ENCODE measurements at places on chromosomes 13 and 19. TPM values are rescaled to one million over a fixed set of nuclear protein-coding genes. Genes with fewer than 3 reads are reported as not detected.

Gene YJEFN3
- total RNA-seq: 0.72 TPM

Gene CEACAM4
- not detected for total RNA-seq

Gene METTL21C
- total RNA-seq: not detected

Gene PODNL1
- total RNA-seq: under 0.01 TPM

GRCh38 chr13:20426766-20427448 is 98.8 kb downstream of the CRYL1 start:
- H3K4me3 ChIP-seq: no peak overlapping the region
- H3K36me3 ChIP-seq: no peaks in the 10 kb centered on the region
- no peaks in the 10 kb centered on the region for H3K4me1 ChIP-seq
- DNase-seq: peak; percentile 32

- H3K4me3 ChIP-seq: no peak overlapping the region
- H3K36me3 ChIP-seq: no peaks in the 10 kb centered on the region
- no peaks in the 10 kb centered on the region for H3K4me1 ChIP-seq
These were observed 139.2 kb downstream of the PCDH20 start for GRCh38 chr13:61276401-61276800.

DNA sequence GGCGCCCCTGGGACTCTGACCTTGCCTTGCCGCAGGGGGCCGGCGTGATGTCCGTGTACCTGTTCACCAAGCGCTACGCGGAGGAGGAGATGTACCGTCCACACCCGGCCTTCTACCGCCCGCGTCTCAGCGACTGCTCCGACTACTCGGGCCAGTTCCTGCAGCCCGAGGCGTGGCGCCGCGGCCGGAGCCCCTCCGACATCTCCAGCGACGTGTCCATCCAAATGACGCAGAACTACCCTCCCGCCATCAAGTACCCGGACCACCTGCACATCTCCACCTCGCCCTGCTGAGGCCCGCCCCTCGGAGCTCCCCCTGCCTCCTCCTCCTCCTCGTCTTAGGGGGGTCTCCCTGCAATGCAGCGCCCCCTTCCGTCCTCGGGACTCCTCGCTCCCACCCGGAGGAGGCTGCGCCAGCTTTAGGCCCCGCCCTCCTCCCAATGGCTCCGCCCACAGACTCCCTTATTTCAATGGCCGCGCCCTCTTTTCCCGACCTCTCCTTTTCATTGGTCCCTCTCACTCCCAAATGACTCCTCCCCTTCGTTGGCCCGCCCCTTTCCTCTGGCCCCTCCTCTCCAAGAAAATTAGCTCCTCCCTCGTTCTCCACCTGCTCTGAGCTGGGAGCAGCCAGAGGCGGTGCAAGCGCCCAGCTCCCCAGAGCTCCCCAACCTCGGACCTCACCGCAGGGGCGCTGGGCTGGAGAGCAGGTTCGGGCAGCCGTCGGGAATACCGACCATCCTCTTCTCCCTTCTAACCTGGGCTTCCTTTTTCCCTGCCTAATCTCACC is 20.5 kb upstream of the CACNG8 start:
- H3K36me3 ChIP-seq: no peaks in the 10 kb centered on the region
- DNase-seq: no peak
- H3K4me3 ChIP-seq: no peak overlapping the region
- no peak overlapping the region for H3K27ac ChIP-seq
- peaks cover 6% of the 10 kb centered on the region for H3K27me3 ChIP-seq

- peaks cover 4% of the 10 kb centered on the region for H3K4me1 ChIP-seq
- no peaks in the 10 kb centered on the region for H3K36me3 ChIP-seq
- H3K27me3 ChIP-seq: no peaks in the 10 kb centered on the region
- peak overlapping the region; percentile 91 for H3K27ac ChIP-seq
- peak; percentile 88 for DNase-seq
These were observed 590.8 kb downstream of the LMO7 start for GRCh38 chr13:76226941-76227340.

GRCh38 chr13:20185366-20186056 is 7.2 kb downstream of the GJB2 start:
- H3K4me3 ChIP-seq: no peak overlapping the region
- DNase-seq: no peak
- no peaks in the 10 kb centered on the region for H3K4me1 ChIP-seq
- H3K27ac ChIP-seq: no peak overlapping the region

DNA sequence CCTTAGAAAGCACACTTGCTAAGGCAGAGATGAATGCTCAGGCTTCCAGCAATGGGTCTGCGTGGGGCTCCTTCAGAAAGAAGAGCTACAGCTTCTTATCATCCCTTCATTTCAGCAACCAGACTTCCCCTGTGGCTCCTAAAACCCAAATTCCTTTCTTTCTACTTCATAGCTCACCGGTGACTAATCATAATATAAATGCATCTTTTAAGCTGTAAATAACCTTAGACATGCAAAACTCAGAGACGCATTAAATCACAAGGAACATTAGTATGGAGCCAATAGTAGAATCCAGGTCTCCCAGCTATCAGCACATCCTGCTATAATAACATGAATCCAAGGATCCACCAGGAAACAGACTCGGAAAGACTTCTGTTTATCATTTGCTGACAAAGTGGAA is 375.6 kb downstream of the COG6 start:
- no peaks in the 10 kb centered on the region for H3K4me1 ChIP-seq
- DNase-seq: peak; percentile 16
- H3K27me3 ChIP-seq: no peaks in the 10 kb centered on the region
- no peak overlapping the region for H3K4me3 ChIP-seq

- H3K27me3 ChIP-seq: no peaks in the 10 kb centered on the region
- H3K36me3 ChIP-seq: no peaks in the 10 kb centered on the region
- DNase-seq: no peak
- peaks cover 2% of the 10 kb centered on the region for H3K4me1 ChIP-seq
These were observed 39.7 kb upstream of the SACS start for GRCh38 chr13:23473221-23473620.

DNA sequence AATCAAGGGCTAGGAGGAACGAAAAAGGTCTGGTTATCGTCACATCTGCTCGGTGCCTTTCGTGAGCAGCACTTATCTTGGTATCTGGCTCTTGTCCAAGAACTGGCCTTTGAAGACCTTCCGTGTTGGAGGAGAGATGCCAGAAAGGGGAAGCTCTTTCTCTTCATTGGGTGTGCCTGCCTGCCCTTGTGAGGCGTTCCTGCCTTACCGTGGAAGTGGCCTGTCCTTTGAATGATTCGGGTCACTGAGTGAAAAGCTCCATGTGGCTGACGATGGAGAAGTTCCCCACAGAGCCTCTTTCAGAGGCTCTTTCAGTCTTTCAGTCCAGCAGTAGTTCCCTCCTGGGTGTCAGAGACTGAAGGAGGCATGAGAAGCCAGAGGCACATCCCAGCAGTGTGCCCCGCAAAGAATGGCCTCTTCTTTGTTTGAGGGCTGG is 121.5 kb upstream of the SLC10A2 start:
- H3K4me3 ChIP-seq: no peak overlapping the region
- no peaks in the 10 kb centered on the region for H3K36me3 ChIP-seq
- no peak for DNase-seq
- H3K4me1 ChIP-seq: no peaks in the 10 kb centered on the region
- no peaks in the 10 kb centered on the region for H3K27me3 ChIP-seq

DNA sequence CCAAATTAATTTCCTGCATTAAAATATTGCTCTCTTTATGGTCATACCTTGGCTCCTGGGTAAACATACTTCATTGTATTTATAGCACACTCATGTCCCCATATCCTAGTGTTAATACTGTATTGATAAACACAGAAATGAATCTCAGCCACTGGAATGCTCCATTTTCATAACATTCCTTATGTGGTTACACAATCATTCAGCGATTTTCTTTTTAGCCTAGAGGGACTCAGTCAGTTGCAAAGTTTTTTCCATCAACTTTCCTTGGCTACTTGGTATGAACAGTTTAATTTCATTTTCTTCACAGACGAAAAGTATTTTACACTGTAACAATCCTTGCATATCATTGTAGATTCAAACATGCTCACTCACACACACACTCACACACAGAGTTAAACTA is 471.5 kb downstream of the FGF14 start:
- H3K4me1 ChIP-seq: no peaks in the 10 kb centered on the region
- peak; percentile 12 for DNase-seq
- H3K36me3 ChIP-seq: no peaks in the 10 kb centered on the region
- no peak overlapping the region for H3K4me3 ChIP-seq
- no peak overlapping the region for H3K27ac ChIP-seq

- 0 out of 2 replicates have a peak, but pooled peaks cover 4% of the 10 kb centered on the region for H3K36me3 ChIP-seq
- H3K4me1 ChIP-seq: peaks cover 4% of the 10 kb centered on the region
- no peak overlapping the region for H3K27ac ChIP-seq
- no peak for DNase-seq
- H3K4me3 ChIP-seq: no peak overlapping the region
These were observed 140.9 kb downstream of the TBC1D4 start for GRCh38 chr13:75341028-75341427.

- no peak overlapping the region for H3K4me3 ChIP-seq
- no peak overlapping the region for H3K27ac ChIP-seq
- peaks cover 2% of the 10 kb centered on the region for H3K27me3 ChIP-seq
- no peaks in the 10 kb centered on the region for H3K36me3 ChIP-seq
- no peaks in the 10 kb centered on the region for H3K4me1 ChIP-seq
These were observed 19.5 kb upstream of the IFT88 start for GRCh38 chr13:20547479-20547908.

DNA sequence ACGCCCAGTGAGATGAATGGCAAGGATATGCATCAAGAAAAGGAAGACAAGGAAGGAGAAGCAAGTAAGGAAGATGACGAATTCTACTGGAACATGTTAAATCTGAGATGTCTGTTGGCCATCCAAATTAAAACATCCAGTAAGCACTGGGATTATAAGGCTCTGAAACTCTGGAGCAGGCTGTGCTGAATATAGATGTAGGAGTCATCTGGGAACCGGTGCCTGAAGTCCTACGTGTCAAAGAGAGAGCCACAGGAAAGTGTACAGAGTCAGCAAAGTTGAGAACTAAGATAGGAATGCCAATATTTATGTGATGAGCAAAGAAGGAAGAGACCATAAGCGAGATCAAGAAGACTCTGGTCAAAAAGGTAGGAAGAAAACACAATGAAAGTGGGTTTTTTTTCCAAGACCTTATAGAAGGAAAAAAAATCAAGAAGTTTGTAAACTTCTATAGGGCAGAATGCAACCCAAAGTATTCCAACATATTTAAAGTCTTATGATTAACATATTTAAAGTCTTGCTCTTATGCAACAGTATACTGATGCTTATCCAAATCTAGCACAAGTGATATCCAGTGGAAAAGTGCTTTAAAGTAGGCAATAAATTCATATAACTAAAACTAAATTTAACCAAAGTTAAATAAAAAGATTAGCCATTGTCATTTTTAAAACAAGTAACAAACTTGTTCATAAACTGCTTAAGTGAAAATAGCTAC is 51.2 kb upstream of the EEF1AKMT1 start:
- H3K36me3 ChIP-seq: no peaks in the 10 kb centered on the region
- H3K4me3 ChIP-seq: no peak overlapping the region
- peaks cover 7% of the 10 kb centered on the region for H3K4me1 ChIP-seq
- H3K27ac ChIP-seq: no peak overlapping the region
- DNase-seq: peak; percentile 87

DNA sequence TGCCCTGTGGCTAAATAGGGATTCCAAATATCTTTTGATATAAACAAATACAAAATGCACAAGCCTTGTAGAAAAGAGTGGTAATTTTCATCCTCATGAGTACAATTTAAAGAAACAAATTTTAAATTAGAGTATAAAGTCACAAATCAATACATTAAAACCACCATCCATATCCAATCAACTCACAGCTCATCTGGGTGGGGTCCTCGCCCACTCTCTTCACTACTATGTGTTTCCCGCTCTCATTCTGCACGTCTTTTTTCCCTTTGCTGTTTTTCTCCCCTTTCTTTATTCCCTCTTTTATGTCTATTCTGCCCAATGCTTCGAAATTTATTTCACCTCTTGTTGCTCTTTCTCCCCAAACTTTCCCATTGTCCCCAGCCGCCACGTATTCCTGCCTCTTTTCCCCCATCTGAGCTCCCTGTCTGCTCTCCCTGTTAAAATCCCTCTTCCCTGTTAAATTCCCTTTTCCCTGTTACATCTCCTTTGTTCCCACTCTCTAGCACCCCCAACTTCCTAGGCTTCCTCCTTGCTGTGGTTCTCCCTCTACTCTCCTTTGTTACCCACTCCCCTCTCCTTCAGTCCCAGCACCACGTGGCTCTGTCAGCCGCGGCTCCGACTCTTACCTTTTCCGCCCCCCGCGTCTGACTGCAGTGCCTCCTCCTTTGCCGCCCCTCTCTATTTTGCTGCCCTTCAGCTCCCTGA is 1.3 kb downstream of the ZNF616 start:
- H3K27me3 ChIP-seq: no peaks in the 10 kb centered on the region
- H3K4me1 ChIP-seq: peaks cover 2% of the 10 kb centered on the region
- H3K36me3 ChIP-seq: peaks cover 8% of the 10 kb centered on the region
- peak; percentile 19 for DNase-seq
- H3K27ac ChIP-seq: peak overlapping the region; percentile 91

GRCh38 chr13:26562512-26562890 is 5.0 kb downstream of the WASF3 start:
- no peaks in the 10 kb centered on the region for H3K36me3 ChIP-seq
- H3K4me1 ChIP-seq: peaks cover 20% of the 10 kb centered on the region
- no peaks in the 10 kb centered on the region for H3K27me3 ChIP-seq
- DNase-seq: peak; percentile 28

DNA sequence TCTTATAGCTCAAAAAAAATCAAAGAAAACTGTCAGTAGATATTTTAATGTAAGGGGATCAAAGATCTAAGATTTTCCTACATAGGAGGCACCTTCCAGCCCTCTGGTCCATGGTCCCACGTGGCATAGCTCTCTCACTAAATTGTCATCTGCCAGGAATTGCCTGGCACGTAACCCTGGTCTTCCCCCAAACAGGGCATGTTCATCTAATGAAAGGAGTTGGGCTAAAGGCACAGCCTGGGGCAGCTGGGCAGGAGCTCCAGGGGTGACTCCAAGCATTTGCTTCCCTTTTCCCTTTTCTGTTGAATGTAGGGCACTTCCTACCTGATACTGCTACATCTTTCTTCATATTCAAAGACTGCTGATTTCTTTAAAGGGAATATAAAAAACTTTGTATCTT is 148.7 kb downstream of the COL4A1 start:
- H3K4me3 ChIP-seq: no peak overlapping the region
- H3K36me3 ChIP-seq: peaks cover 74% of the 10 kb centered on the region
- H3K27me3 ChIP-seq: no peaks in the 10 kb centered on the region
- no peak overlapping the region for H3K27ac ChIP-seq
- peaks cover 5% of the 10 kb centered on the region for H3K4me1 ChIP-seq
- no peak for DNase-seq

GRCh38 chr13:77896977-77897376 is 21.7 kb downstream of the EDNRB start:
- peaks cover 2% of the 10 kb centered on the region for H3K36me3 ChIP-seq
- no peak overlapping the region for H3K27ac ChIP-seq
- H3K4me1 ChIP-seq: peaks cover 1% of the 10 kb centered on the region
- no peak for DNase-seq
- H3K4me3 ChIP-seq: no peak overlapping the region

GRCh38 chr19:10729411-10729810 is 11.5 kb downstream of the DNM2 start:
- H3K36me3 ChIP-seq: peaks cover 4% of the 10 kb centered on the region
- H3K27me3 ChIP-seq: no peaks in the 10 kb centered on the region

Data from IMR-90 (cell line).